Activated T-helper 1 cell treated with Interleukin-2 at 50 U/mL for 16 hours (primary cell): ENCODE measurements at places on chromosomes 2 and 18.
A peak's percentile ranks its signal among the peaks of the same experiment; 100 is the strongest.

GRCh38 chr18:58205443-58206160, 161.6 kb downstream of the NEDD4L start:
- no peak for DNase-seq

- no peak for DNase-seq
Observed at GRCh38 chr2:135130751-135131150, 78.7 kb downstream of the RAB3GAP1 start.

- DNase-seq = no peak
Observed at GRCh38 chr2:186032102-186032738, 293.6 kb downstream of the FSIP2 start.

DNA sequence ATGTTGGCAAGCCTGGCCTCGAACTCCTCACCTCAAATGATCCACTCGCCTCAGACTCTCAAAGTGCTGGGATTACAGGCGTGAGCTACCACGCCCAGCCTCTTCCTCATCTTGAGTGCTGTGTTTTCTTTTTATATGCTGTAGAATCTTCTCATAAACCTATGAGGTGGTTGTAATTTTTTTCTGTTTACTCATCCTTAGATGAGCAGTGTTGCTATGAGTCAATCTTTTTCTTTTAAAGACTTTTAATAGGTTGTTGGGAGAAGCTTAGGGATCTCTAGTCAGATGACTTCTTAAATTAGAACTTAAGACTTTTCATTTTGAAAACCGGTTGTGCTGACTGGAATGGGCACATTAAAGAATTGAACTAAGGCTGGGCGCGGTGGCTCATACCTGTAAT, 8.7 kb upstream of the AAK1 start:
- DNase-seq = no peak

- DNase-seq = no peak
Observed at GRCh38 chr2:229118927-229119326, 152.2 kb downstream of the PID1 start.

DNA sequence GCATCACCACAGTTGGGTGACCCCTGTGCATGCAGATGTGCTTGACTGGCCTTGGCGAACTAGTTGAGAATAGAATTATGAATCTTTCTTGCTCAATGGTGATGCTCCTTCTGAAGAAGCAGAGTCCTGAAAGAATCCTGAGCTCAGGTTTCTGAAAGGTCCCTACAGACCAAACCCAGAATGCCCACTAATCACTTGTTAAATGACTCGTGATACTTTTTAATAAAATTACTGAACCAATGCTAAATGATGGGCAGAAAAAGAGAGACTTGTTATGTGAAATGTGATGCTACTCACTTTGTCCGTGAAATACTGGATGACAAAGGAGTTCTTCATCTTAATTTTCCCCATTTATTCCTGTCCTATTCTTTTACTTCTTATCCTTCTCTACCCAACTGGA, 263.5 kb upstream of the LRRTM1 start:
- DNase-seq = no peak

GRCh38 chr2:131115752-131116151, 10.6 kb downstream of the PLEKHB2 start:
- DNase-seq = no peak

DNA sequence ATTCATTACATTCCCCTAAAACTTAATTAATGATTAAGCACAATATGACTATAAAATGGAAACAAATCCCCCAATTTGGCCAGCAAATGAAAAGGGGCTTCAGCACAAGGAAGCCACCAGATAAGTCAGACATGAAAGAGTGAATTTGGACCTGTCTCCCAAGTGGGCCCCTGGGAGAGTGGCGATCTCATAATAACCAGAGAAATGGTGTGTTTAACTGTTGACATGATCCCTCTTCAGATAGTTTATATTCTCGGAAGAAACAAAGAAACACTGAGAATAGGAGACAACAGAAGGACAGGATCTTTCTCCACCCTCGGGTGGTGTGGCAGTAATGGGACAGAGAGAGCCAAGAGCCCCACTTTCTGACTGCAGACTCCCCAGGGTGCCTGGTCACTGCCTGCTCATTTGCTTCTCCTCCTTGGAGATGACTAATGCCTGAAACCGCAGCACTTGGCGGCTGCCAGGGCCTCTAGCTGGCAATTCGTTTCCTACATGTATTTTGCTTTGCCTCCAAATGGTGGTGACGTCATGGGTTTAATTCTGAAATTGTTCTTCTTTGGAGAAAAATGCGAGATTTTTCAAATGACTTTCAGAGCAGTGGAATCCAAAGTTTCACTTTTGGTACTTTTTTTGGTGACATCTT, 46.4 kb upstream of the SPP2 start:
- DNase-seq = no peak

DNA sequence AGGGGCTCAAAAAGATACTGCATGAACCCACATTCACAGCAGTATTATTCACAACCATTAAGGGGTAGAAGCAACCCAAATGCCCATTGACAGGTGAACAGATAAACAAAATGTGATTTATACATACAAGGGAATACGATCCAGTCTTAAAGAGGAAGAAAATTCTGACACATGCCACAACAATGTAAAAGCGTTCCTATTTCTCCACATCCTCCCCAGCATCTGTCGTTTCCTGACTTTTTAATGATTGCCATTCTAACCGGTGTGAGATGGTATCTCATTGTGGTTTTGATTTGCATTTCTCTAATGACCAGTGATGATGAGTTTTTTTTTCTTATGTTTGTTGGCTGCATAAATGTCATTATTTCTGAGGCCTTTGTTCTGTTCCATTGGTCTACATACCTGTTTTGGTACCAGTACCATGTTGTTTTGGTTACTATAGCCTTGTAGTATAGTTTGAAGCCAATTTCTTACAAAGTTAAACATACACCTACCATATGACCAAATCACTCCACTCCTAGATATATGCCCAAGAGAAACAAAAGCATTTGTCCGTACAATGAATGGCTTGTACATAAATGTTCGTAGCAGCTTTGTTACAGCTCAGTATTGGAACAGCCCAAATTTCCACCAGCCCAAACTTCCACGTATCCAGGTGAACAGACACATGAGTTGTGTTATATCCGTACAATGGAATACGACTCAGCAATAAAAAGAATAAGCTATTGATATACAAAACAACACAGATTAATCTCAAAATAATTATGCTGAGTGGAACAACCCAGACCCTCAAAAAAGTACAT, 85.1 kb downstream of the TMEM131 start:
- DNase-seq = no peak

GRCh38 chr18:79640064-79640672, 39.4 kb upstream of the CTDP1 start:
- no peak for DNase-seq

- DNase-seq = no peak
Observed at GRCh38 chr2:197078535-197078934, 152.0 kb upstream of the PGAP1 start.

DNA sequence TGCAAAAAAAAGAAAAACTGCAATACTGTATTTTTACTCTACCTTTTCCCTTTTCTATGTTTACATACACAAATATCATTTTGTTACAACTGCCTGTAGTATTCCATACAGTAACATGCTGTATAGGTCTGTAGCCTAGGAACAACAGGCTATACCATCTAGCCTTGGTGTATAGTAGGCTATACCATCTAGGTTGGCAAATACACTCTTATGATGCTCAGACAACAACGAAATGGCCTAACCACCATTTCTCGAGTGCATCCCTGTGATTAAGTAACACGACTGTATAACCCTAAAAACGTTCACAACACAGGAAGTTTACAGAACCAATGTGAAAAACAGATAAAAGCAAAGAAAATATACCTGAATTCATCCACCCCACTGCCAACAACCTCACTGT, 64.0 kb downstream of the MEMO1 start:
- no peak for DNase-seq

- no peak for DNase-seq
Observed at GRCh38 chr2:220894069-220894468, 678.0 kb downstream of the EPHA4 start.

DNA sequence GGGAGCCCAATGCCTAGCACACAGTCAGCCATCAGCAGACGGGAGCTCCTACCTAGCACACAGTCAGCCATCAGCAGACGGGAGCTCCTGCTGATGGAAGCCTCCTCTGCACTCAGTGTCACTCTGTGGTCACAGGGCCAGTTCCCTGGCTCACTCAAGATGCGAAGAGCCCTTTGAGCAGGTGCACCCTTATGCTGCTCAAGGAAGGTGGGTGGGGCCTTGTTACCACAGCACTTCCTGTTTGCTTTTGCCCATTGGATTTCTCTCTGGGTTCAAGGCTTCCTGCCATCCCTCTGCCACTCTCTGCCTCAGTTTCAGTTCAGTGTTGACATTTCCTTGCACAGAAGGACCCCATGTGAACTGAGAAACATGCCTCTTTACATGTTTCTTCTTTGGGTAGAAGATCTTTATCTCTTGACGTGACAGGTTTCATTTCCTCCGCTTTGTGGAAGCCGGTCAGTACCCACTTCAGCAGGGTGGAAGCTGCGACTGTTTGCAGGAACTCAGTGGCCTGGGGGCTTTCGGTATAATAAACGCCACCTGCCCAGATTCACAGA, 11.6 kb downstream of the TRIB2 start:
- DNase-seq = peak; percentile 45

DNA sequence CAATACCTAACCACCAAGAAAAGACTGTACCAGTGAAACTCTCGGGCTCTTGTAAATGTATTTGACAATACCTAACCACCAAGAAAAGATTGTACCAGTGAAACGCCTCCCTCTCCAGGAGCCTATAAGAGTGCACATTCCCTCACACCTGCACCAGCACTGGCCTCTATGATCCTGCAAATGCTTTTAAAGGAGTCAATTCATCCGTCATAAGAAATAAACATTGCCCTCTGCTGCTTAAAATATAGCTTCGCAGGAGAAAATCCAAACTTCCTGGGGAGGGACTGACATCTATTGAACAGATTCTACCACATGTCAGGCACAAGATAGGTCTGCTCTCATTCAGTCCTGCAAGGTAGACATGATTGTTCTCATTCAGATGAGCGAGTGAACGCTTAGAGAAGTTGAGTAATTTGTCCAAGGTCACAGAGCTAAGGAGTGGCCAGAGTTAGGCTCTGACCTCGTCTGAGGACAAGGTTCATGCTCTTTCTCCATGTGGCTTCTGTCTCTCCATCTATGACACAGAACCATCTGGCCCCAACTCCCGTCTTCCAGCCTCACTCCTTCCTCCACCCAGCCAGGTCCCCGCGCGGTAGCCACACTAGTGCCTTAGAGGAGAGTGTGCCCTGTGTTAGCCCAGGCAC, 38.7 kb downstream of the MCFD2 start:
- DNase-seq = no peak

GRCh38 chr2:102025016-102025501, 33.3 kb downstream of the IL1R2 start:
- DNase-seq = no peak

DNA sequence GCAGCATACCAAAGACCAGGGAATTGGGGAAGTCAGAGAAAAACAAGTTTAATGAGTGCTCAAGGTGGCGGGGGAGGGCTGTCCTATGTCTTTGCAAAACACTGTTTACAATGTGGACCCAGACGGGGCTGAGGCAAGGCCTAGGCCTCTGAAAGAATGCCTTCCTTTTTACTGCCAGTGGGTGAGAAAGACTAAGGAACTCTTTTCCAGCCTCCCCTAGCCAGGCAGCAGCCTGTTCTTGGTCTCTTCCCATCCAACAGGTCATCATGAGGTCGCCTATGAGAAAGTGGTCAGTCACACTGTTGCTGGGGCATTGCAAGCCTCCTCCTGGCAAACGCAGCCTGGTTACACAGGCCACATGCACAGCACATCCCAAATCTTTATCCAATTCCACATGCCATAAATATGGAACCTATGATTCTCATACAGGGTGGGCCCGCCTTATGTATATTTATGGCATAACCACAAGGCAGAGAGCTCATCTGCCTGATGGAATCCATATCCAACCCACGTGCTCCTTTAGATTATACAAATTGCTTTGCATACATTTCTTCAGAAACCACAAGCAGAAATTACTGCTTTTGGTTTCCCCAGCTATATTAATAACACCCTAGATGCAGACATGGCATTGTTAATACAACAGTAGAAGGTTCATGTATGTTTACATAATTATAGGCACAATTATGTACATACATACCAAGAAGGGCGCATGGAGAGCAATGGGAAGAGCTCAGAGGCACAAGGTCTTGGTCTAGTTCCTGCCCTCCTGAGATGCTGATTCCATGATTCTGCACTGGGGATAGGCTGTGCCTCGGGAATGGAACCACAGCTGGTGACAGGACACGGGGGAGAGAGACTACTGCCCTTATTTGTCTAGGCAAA, 48.6 kb downstream of the NRP2 start:
- no peak for DNase-seq

DNA sequence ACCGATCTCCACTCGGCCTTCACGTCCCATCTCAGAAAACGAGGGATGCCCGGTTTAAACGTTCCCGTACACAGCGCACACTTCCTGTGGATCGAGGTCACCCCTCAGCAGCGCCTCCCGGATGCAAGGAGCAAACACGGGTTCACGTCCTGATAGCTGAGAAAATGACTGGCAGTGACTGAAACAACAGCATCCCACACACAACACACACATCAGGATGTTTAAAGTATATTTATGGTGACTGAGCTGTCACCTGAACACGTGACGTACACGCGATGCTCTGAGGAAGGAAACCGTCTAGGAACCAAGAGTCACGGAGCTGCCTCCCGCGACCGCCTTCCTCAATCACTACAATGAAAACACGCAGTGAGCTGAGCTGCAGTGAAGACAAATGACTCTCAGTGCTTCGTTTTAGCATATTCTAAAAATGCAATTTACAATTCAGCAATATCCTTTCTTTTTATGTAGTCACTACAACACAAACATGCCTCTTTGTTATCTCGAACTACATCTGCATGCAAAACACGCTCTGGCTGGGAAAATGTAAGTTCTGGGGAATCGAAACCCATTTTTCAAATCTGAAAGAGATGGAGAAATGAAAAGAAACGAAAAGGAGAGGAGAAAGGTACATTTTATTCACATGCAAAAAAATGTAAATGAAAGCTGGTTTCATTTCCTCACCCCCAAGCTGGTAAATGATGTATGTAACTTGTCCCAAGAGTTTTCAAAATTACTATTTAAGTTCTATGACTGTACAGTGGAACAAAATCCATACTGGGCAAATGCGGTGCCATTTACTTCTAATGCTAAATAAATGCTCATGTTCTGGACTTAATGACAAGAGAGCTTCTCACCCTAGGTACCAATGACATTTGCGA, 19.8 kb downstream of the HDAC4 start:
- peak; percentile 45 for DNase-seq

DNA sequence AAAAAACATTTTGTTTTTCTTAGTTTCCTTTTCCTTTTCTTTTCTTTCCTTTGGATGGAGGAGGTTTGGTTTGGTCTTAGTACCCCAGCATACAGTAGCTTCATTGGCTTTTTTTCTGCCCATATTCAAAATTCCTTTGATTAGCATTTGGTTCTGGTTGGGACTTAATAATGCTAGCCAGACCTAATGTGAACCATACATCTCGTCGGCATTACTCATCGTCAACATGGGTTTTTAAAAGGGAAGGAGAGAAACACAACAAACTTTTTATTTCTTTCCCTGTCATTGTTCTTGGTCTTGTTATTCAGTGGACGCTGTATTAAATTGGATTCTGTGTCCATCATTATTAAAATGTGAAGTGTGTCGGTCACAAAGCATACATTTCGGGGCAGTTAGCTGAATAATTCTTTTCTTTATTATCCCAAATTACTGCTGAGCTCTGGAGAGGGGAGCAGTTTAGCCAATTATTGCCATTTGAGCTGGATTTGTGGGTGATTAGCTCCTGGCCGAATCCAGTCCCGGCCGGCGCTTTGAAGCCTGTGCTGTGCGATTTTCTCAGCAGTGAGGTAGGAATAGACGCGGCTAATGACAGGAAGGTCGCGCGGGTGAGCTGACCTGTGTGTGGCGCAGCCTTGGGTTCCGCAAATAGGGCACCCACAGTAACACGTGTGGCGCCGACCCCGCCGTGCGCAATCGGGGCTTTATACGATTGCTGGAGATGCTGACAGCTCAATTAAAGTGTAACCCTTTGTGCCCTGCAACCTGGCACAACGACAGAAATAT, 303.3 kb downstream of the GBX2 start:
- DNase-seq = no peak
